NCI-H446 (cell line): ENCODE measurements at places on chromosomes 1 and 21.

DNA sequence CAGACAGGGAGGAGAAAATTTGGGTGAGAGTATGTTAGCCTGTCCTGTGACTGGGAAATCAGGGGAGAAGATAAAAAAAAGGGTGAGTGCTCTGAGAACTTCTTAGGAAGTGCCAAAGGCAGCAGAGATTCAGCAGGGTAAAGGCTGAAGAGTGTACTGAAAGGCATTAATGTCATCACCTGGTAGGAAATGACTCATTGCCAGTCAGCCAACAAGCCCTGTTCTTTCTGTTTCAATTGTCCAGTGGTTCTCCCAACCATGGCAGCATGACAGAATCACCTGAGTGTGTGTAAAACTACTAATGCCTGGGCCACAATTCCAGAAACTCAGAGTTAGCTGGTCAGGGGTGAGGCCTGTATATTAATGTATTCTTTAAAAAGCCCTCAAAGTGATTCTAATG, 83.5 kb downstream of the INTS7 start:
- DNase-seq = no peak

DNA sequence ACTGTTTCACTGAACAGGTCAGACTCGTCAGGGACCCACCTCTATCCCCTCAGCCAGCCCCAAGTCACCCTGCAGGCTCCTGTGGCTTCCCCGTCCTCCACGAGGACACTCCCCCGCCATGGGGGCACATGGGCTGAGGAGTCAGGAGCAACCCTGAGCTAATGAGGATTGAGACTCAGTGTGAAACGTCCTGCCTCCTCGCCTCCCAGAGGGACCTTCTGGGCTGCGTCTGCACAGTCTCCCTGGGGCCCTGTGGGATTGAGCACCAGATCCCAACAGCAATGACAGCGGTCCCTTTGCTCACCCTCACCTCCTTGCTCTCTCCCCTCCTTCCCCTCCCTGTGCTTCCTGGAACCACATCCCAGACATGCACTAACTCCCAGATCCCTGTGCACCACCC, 18.9 kb upstream of the SLC25A33 start:
- DNase-seq = no peak

DNA sequence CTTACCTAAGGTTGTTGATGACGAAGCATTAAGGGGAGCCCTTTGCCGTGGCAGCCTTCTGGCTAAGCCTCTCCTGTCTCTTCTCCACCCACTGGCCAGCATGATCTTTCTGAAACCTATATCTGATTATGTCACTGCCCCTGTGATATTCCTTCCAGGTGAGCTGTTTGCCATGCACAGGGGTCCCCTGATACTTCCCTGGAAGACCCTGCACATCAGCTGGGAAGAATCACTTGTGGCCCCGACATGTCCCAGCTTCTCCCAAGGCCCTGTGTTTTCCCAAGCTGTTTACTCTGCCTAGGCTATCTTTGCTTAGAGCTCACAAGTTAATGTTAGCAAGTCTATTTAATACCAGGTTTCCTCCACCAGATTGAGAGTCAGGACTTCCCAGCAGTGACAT, 12.3 kb downstream of the RD3 start:
- DNase-seq = no peak

- no peak for DNase-seq
Measured at GRCh38 chr1:22854688-22855565, 117.7 kb downstream of the LACTBL1 start.

GRCh38 chr1:32239337-32239736, 7.7 kb upstream of the FAM167B start:
- no peak for DNase-seq

DNA sequence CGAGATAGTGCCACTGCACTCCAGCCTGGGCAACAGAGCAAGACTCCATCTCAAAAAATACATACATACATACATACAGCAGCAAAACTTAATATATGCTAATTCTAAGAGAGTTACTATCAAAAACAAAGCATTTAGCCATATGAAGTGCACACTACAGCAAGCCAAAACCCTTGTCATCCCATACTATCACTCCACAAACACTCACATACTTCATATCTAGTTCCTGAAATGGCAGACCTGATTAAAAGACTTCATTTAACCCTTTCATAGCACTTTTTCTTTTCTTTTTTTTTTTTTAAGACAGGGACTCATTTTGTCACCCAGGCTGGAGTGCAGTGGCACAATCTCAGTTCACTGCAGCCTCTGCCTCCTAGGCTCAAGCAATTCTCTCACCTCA, 65.6 kb downstream of the COP1 start:
- no peak for DNase-seq

DNA sequence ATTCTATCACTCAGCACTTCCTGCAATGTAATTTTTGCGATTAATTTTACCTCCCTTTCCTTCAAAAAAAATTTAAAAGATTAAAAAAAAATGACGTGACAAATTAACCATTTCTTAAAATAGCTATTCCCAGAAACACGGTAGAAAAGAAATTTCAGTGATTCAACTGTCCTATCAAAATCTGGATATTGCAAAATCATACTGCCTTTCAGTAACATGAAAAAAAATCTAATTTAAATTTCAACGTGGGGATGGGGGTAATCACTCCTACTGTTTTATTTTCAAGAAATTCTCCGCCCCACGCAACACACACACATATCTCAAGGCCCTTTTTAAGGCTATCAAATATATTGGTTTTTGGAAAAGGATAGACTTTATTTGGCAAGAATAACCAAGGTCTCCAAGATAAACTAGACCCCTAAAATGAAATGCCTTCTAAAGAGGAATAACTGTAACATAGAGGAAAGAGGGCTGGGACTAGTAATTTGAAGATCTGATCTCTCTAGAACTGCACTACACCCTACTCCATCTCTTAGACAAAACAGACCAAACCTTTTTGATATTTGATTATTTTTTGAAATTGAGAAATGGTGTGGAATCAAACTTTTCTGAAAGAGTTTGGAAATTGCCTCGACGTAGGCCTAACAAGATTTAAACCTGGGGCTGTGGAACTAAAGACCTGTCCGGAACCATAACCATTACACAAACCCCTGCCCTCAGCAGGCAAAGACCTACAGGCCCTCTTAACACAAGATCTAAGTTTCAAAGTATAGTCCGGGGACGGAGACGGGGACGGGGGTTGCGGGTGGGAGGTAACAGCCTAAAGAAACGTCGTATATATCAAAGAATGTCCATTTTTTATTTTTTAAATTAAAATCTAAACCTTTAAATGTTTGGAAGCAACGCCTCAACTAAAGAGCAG, 941 bp downstream of the ARNT start:
- no peak for DNase-seq

- no peak for DNase-seq
Measured at GRCh38 chr1:42927920-42928505, 30.7 kb downstream of the SLC2A1 start.

DNA sequence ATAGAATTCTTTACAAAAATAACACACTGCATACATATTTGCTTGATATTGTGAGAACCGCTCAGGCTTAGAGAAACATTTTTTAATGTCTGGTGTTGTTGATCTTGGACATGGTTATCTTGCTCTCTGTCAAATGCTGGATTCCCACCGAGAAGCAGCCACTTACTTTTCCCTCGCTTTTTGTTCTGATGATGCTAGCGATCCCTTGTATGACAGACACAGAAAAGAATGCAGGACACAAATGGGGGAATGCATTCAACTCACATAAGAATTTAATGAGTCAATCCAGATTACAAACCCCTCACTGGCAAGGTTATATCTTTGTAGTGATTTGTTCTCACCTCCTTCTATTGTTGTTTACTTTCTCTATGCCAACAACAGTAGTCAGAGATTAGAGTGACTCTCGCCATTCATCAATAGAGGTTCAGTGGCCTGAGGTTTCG, 76.8 kb upstream of the AKT3 start:
- DNase-seq = no peak
